ENCODE measurements at places on chromosomes 6 and 20. TPM values are rescaled to one million over a fixed set of nuclear protein-coding genes. Genes with fewer than 3 reads are reported as not detected.

- DNase-seq, result no peak
These were observed 48.2 kb downstream of the GMDS start for GRCh38 chr6:2197177-2197671.

- DNase-seq, result no peak
These were observed 1.3 kb upstream of the SLC35D3 start for GRCh38 chr6:136920671-136921380.

The BPIFB2 gene
- not detected for total RNA-seq

The HLA-DQB1 gene
- total RNA-seq, result 74.4 TPM

The MACROD2 gene
- not detected for total RNA-seq

The GNMT gene
- total RNA-seq, result 0.38 TPM

The SYCP2L gene
- total RNA-seq, result not detected

Data from activated CD4-positive, alpha-beta memory T cell treated with anti-CD3 and anti-CD28 coated beads, Interleukin-2, amount 10 ng/mL, durations not matched to agents 7 days and 5 days (primary cell).